ENCODE measurements at places on chromosomes 7 and 10.

- no peak for DNase-seq
These were observed 5.7 kb downstream of the AUTS2 start for GRCh38 chr7:69603937-69604494.

GRCh38 chr7:112080978-112081377 lies 125.2 kb downstream of the DOCK4 start:
- DNase-seq, result no peak

- no peak for DNase-seq
These were observed 24.7 kb downstream of the NOD1 start for GRCh38 chr7:30453921-30454320.

DNA sequence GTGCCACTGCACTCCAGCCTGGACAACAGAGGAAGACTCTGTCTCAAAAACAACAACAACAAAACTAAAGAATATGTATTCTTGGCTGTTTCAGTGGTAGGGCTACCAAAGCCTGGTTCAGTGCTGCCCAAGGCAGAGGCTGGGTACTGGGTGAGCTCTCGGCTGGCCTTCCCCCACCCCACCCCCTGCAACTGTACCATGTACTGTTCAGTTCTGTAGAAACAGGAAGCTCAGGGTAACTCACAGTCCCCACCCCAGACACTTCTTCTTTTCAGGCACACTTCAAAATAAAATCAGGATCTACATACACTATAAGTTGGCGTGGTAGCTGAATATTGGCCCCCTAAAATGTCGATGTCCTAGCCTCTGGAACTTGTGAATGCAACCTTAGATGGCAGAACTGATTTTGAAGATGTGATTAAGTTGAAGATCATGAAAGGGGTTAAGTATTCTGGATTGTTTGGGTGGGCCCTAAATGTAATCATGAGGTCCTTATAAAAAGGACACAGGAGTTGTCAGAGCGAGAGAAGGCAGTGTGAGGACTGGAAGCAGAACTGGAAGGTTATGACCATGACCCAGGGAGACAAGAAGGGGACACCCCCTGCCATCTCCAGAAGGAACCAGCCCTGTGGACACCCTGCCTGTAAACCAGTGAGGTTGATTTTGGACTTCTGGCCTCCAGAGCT lies 31.2 kb downstream of the TBXAS1 start:
- peak; percentile 90 for DNase-seq

- DNase-seq, result no peak
These were observed 56.8 kb upstream of the FAM171A1 start for GRCh38 chr10:15427843-15428414.

DNA sequence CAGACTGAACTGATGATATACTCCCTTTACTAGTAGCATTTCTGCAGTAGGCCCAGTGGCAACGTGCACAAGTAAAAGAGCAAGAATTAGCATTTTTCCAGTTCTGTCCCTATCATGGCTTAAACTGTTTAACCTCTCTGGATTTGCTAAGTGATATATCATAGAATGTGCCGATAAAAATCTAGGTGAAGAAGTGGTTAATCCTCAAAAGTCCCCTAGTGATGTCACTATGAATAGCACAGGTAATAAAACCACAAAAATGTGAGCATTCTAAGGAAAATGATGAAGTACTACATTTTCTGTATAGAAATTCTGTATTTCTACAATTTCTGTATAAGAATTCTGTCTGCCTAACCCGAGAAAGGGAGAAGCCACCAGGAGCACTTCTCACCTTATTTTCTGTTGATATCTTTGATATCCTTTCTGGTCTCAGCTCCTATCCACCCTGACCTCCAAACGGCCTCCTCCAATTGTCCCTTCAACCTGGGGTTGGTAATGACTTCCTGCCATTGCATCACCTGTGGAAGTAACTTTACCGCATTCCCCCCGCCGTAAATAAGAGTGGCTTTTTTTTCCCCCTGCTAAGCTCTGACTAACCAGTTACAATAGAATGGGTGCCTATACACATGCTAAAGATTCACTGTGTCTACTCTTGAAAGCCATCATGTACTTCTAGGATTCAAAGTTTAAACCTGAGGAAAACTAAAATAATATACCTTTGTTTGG lies 155.9 kb upstream of the ASAH2 start:
- DNase-seq, result no peak

GRCh38 chr10:75375838-75376237 lies 25.7 kb downstream of the ZNF503 start:
- DNase-seq, result no peak

DNA sequence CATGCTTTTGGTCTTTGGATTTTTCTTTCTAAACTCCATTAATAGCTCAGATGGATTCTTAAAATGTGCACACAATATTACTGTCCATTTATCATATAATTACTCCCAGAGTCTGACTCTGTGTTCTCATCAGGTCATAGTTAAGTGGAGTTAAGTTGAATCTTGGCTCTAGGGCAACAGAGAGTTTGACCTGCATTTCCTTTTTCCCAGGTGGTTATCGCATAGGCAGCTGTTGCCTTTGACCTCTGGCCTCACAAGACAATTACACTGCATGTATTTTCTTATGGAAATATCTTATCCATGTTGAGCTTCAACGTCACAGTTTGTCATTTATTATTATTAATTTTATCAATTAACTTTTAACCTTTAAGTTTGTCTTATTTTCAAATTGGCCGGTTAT lies 237.5 kb upstream of the HGF start:
- no peak for DNase-seq

GRCh38 chr7:75856536-75856935 lies 22.3 kb upstream of the RHBDD2 start:
- DNase-seq, result no peak

DNA sequence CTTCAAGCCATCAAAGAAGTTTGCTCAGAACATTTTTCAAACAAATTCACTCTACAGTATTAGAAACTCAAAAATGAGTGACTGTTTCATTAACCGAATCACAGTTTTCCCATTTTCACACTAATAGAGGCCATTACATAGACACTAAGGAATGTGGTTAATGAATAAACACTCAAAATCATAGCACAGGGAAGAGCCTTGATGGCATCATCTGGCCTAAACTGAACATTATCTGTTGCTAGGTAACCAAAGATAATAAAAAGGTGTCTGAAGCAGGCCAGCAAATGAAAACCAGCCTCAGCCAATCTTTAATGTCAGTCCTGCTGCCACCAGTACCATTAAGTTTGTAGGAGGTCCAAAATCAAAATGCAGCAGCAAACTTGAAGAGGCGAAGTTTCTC lies 492.4 kb upstream of the STEAP1 start:
- no peak for DNase-seq

DNA sequence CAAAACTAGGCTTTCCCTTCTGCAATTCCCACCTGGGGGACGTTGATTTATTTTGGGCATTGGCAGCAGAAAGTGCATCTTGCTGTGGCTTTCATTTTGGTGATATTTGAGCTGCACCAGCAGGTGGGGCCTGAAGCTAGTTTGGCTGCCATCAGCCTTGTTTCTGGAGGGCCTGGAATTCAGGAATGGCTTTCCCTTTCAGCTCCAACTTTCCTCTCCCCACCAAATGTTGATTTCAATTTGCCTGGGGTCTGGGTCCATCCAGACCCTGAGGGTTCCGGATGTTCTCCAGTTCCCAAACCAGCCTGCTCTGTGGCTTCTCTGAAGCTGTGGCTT lies 640.4 kb downstream of the TYW1 start:
- no peak for DNase-seq

GRCh38 chr7:44338600-44338999 lies 13.2 kb upstream of the CAMK2B start:
- DNase-seq, result no peak

- DNase-seq, result no peak
These were observed 466.1 kb downstream of the GRID1 start for GRCh38 chr10:85900487-85900886.

GRCh38 chr10:60419249-60419648 lies 29.6 kb upstream of the ANK3 start:
- no peak for DNase-seq

GRCh38 chr7:92485267-92485892 lies 7.6 kb upstream of the ERVW-1 start:
- no peak for DNase-seq

GRCh38 chr10:119917777-119918176 lies 25.2 kb downstream of the SEC23IP start:
- no peak for DNase-seq

- no peak for DNase-seq
These were observed 303.6 kb downstream of the DGKB start for GRCh38 chr7:14598978-14599377.

DNA sequence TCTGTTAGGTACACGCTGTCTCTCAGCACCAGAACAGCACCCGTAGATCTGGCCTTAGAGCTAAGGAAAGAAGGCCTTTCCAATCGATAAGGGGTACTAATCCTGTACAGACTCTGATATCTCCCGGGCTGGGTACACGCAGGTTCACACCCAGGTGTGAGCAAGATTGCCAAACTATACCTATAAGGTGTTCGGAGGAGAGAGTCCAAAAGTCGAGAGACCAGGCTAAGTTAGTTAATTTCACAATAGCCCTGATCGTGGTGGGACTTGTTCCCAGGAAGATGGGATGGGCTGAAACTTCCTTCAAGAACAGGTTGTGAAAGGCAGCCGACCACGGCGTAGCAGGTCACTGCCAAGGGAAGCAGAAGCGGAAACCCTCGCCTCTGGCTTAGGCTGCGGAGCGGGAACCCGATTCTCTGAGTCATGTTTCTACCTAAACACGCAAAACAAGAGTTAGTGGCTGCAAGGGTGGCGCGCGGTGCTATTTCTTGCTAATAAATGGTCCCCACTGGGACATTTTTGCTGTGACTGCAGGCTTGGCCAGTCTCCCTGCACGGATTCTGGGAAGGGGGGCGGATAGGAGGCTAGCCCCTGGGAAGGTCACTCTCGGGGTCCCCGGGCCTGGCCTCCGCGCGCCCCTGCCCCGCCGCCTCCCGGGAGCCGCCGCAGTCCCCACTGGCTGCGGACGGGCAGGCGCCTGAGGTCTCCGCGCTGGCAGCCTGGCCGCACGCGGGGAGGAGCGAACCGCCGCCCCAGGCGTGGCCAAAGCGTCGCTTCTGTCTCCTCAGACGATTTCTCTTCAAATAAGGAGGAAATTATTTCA lies 75.4 kb upstream of the PDSS1 start:
- no peak for DNase-seq

GRCh38 chr7:40583667-40584444 lies 449.1 kb downstream of the SUGCT start:
- no peak for DNase-seq

- no peak for DNase-seq
These were observed 17.0 kb upstream of the ECHDC3 start for GRCh38 chr10:11724938-11725776.

- no peak for DNase-seq
These were observed 711.2 kb upstream of the NRP1 start for GRCh38 chr10:34045571-34046190.

DNA sequence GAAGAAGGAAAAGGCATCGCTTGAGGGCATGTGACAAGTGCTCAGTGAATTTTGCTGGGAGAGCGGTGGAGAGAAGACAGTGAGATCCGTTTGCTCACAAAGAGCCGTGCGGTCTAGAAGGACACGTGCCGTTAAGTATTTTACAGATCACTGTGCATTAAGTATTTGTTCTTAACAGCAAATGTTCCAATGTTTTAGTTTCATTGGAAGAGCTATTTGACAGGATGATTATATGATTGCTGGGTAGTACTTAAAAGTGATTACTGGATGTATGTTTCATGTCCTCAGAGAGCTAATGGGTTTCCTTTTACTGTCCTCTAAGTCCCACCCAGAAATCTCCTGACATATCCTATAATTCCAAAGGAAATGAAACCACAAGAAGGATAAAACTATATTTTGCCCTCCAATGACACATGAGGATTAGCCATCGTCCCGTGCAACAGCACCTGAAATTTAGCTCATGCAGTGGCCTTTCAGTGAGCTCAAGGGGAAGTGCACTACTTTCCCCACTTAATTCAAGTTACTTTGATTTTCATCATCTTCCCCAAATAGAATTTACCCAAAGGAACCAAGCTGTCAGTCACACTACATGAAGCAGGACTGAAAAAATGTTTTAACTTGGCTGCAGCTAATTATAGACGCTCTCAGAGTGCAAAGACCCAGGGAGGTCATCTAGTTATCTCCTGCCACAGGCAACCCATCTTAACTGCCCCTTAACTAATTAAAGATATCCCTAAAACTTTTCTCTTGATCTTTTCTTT lies 80.3 kb downstream of the KLF6 start:
- no peak for DNase-seq

- DNase-seq, result no peak
These were observed 51.1 kb upstream of the ADRB1 start for GRCh38 chr10:113992471-113993011.

DNA sequence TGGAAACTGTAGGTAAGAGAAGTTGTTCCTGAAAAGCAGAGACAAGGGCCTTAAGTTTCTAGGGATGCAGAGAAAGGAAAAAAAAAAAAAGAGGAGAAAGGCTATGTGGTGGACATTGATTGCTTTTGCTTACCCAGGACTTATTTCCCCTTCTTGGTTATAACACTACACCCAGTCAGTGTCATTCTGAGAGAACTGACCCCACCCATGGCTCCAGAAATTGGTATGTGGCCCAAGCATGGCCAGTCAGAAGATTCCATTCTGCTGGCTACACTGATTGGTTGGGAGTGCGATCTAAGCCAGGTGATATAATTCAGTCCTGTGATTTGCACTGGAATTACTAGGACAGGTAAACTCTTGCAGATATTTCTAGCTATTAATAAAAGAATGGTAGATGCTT lies 62.2 kb upstream of the EXOC4 start:
- no peak for DNase-seq

DNA sequence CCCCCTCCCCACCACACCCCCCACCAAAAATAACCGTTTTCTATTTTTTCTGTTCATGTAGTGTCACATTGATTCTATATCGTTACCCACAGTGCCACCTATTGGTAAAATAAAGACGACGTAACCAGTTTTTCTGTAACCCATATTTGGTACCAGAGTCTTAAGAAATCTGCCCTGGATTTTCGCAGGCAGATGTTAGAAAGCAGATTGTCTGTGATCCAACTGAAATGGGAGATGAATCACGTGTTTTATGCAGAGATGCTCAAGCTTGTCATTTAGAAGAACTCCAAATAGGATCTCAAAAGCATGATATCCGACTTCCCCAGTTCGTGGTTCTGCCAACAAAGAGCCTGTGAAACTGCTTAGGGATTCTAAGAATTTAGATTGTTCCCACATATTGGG lies 261.1 kb upstream of the CSTF2T start:
- DNase-seq, result no peak

GRCh38 chr7:98870121-98870651 lies 372 bp upstream of the TMEM130 start:
- DNase-seq, result no peak

GRCh38 chr10:672992-673391 lies 16.5 kb downstream of the DIP2C start:
- DNase-seq, result no peak

All from esophagus muscularis mucosa (tissue), 4 donors.